ENCODE measurements at places on chromosomes 16 and 17.

DNA sequence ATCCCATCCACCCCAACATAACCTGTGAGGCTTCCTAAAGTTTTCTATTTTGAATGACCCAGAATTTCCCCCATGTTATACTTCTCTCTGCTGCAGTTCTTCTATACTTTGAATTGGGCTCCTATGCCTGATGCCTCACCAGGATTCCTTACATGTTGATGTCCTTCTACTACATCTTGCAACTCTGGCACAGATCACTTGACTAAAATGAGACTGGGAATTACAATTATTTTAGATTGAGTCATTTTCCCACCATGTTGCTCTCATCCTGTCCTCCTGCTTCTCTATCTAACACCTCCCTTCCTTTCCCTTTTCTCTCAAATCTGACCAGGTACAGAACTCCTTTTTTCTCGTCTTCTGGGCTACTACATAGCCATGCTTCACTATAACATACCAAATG is 314.0 kb upstream of the KCNJ16 start:
- no peak for DNase-seq

DNA sequence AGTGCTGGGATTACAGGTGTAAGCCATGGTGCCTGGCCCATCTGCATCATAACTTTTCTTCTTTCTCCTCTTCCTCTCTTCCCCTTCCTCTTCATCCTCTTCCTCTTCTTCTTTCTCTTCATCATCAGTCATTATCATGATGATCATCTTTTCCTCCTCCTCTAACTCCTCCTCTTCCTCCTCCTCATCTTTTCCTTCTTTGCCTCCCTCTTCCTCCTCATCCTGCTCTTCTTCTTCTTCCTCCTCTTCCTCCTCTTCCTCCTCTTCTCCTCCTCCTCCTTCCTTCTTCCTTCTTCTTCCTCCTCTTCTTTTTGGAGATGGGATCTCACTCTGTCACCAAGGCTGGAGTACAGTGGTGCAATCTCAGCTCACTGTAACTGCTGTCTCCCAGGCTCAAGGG is 62.5 kb downstream of the SOCS1 start:
- DNase-seq, result no peak

DNA sequence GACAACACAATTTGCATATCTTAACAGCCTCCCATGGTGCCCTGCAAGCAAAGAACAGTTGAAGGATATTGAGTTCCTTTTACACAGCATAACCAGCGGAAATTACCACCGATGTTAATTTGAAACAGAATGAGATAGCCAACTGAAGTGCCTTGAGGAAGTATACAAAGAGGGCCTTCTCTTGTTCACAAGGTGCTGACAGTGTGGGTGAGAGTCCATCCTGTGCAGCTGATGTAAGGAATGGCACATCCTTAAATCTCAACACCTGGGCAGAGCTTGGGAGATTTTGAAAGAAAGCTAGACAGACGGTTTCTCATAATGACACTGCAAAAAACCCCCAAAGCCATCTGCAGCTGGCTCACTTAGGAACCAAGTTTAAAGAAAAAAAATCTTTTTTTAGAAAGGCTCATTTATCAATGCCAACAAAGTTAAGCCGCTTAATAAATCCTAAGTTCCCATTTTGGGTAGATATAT is 818.6 kb downstream of the KCNJ2 start:
- DNase-seq, result no peak

DNA sequence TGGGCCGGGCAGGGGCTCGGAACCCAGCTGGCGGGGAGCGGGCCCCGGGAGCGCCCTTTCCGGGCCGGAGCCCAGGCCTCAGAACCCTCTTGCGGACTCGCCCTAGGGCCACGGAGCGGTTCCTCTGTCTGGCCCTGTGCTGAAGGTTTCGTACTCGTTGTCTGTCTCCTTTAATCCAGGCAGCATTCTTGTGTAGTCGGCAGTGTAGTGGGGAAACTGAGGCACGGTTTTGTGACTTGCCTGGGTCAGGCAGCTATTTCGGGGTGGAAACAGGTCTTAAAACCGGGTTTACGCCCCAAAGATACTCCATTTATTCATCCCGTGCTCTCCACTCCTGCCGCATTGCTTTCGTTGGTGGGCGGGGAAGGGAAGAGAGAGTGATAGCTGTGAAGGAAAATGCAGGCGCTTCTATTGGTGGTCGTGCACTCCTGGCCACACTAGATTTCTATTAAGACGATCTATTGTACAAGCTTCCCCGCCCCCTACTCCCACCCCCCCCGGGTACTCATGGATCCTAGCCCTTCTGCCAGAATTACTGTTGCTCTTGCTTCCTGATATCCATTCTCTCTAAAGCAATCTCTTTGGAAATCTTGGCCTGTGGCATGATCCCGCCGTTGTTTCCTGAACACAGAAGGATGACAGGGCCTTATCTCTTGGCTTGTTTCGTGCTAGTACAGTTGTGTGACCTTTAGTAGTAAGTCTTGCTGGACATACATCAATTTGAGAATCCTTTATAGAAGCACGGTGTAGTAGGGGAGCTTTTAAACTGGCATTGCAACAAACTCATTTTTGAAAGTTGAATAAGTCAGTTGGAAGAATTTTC is 751 bp downstream of the DCAF7 start:
- DNase-seq, result no peak

DNA sequence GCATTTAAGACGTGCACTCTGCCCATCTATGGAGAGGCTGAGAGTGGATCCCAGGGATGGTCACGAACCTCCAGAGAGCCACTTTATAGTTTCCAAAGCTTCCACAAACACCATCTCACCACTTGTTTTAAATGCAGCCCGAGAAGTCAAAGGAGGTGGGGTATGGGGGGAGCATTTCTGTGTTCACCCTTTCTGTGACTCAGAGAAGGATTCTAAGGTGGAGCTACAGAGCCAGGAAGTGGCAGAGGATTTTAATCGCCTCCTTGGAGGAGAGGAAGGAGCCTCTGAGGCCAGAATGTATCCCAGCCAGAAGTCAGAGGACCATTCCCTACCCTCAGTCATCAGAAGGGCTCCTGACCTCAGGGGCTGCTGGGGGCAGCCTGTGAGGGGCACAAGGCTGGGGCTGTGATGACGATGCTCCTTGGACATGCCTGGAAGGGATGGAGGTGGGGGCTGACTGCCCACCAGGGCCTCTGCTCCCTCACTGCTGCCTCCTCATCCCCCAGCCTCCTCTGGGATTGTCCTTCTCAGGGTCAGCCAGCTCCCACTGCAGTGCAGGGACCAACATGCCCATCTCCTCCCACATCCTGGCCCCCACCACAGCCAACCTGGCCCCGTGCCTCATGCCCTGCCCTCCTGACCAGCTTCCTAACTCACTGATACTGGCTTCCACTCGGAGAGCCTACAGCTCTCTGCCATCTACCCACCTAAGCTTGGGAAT is 2.8 kb downstream of the XYLT2 start:
- no peak for DNase-seq

Measured in GM19239 (cell line).